Activated T-cell treated with anti-CD3 and anti-CD28 coated beads for 1 hour (primary cell): ENCODE measurements at places on chromosomes 12 and 14.
A peak's percentile ranks its signal among the peaks of the same experiment; 100 is the strongest.

DNA sequence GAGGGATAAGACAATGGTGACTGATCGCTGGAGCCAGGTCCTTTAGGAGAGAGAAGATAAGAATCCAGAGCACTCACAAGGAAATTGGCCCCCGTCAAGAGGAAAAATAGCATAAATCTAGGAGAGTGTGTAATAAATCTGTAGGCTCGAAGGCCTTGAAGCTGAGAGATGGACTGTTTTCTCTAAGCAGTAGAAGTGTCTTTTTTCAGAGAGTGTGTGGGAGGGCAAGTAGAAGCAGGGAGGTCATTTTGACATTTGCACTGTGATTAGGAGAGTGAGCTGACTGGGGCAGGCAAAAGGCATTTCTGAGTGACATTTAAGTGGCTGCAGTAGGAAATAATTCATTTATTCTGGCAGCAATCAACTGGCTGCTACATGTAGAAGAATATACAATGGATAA lies 78.0 kb upstream of the DDHD1 start:
- DNase-seq = no peak

DNA sequence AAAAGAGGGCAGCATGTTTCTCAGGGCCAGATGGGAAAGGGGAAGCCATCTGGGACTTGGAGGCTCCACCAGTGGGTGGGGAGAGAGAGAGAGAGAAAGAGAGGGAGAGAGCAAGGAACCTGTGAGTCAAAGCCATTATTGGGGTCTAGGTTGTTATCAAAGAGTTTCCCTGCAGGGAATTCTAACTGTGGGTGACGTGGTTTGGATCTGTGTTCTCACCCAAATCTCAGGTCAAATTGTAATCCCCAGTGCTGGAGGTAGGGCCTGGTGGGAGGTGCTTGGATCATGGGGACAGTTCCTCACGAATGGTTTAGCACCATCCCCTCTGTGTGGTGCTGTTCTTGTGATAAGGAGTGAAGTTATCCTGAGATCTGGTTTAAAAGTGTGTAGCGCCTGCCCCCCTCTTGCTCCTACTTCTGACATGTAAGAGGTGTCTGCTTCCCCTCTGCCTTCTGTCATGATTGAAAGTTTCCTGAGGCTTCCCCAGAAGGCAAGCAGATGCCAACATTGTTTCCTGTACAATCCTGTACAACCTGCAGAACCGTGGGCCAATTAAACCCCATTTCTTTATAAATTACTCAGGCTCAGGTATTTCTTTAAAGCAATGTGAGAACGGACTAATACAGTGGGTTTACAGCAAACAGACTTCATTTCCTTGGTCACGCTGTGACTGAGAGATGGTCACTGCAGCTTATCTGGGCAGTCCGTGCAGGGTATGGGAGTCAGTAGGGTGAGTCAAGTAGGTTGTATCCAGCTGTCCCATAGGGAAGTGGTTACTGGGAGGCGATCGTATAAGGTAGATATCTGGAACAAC lies 52.4 kb downstream of the CCDC91 start:
- no peak for DNase-seq

DNA sequence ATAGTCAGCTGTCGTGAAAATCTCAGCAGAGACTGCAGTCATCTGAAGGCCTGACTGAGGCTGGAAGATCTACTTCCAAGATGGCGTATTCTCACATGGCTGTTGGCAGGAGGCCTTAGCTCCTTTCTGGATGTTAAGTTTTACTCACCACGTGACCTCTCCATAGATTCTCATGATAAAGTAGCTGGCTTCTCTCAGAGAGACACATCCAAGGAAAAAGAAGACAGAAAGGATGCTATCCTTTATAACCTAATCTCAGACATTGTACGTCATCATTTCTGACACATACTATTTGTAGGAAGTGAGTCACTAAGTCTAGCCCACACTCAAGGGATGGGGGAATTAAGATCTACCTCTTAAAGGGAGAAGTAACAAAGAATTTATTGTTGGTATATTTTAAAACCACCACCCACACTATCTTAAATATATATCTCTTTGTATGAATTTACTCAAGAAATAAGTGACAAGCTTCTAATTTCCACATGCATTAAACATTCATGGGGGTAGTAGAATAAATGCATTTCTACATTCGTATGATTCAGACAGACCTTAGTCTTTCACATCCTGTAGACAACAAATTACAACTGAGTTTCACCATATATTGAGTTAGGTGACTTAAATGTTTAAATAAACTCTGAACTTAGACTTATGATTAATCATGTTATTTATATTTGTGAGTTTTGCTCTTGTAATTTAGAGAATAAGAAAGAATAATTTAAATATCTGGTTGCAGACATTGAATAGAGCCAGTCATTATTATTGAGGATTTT lies 411.0 kb downstream of the LRIG3 start:
- DNase-seq = no peak

GRCh38 chr14:25215607-25216006 lies 165.7 kb upstream of the STXBP6 start:
- DNase-seq = no peak

DNA sequence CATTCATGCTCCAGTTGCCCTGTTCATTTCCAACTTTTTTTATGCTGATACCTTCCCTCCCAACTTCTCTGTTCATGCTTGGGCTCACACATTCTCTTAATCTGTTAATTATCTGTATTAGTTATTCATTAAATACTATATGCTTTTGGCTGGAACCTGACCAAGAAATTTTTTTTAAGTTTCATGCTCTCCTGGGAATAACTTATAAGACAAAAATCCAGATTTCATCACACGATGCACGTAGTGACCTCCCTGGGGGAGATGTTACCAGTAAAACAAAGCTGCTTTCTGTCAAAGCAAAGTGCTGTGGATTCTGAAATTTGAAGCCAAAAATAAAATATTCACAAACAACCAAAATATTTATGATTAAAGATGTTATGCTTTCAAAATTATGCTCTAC lies 215.0 kb upstream of the USP15 start:
- DNase-seq = no peak

GRCh38 chr14:85317491-85318021 lies 212.4 kb upstream of the FLRT2 start:
- no peak for DNase-seq

GRCh38 chr14:104034976-104035699 lies 50.4 kb upstream of the ASPG start:
- DNase-seq = no peak

GRCh38 chr14:103105580-103106150 lies 11.1 kb downstream of the EXOC3L4 start:
- no peak for DNase-seq

- DNase-seq = peak; percentile 66
Observed at GRCh38 chr14:21868442-21869046, 194.9 kb upstream of the OR4E1 start.

DNA sequence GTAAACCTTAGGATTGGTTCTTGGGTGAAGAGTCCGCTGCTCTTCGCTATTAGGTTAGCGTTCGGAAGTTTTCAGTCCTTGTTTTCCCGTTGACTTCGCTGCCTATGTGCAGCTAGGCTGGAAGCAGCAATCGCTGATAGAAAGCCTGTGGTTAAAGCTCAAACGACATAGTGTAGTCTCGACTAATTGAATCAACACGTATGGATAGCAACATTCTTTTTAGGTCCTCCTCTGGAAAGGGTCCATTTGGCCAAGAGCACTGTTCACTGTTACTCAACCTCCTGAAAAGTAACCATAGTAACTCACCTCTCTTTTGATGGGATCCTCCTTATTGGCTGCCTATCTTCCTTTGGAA lies 355.5 kb downstream of the SNAPC1 start:
- no peak for DNase-seq

- DNase-seq = no peak
Observed at GRCh38 chr12:104598342-104599271, 141.9 kb downstream of the CHST11 start.

GRCh38 chr12:88062474-88062873 lies 33.3 kb upstream of the C12orf50 start:
- DNase-seq = no peak

DNA sequence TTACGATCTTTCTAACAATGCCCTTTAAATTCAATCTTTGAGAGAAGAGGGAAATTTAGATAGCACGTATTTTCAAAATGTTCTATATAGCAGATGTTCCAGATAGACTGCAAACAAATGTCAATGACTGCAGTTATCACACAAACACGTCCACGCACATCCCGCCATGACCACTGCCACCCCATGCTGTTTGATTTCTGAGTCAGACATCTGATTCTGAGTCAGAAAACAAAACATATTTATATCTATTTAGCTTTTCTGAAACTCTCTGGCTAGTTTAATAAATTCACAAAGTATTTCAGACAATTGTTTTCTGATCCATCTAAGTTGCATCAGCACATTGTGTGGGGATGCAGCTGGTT lies 105.9 kb upstream of the BCAT1 start:
- DNase-seq = peak; percentile 17
